ENCODE measurements at places on chromosomes 4 and X.

DNA sequence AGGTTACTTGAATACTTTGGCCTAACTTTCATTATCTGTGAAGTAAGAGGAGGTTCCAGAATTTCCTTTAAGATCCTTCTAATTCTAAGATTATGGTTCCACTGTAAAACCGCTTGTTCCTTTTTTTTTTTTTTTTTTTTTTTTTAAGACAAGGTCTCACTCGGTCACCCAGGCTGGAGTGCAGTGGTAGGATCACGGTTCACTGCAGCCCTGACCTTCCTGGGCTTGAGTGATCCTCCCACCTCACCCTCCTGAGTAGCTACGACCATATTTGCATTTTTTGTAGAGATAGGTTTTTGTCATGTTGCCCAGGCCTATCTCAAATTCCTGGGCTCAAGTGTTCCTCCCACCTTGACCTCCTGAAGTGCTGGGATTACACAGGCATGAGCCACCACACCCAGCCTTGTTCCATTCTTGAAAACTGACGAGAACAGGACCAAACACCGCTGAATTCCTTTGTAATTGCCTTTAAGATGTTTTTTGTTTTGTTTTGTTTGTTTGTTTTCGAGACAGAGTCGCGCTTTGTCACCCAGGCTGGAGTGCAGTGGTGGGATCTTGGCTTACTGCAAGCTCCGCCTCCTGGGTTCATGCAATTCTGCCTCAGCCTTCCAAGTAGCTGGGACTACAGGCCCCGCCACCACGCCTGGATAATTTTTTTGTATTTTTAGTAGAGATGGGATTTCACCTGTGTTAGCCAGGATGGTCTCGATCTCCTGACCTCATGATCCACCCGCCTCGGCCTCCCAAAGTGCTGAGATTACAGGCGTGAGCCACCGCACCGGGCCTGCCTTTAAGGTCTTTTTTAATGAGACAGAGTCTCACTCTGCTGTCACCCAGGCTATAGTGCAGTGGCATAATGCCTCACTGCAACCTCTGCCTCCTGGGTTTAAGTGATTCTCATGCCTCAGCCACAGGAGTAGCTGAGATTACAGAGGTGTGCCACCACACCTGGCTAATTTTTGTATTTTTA is 6.8 kb downstream of the PDS5A start:
- peak; percentile 47 for DNase-seq

- no peak for DNase-seq
These were observed 671.7 kb upstream of the NR3C2 start for GRCh38 chr4:149113804-149114430.

- DNase-seq = no peak
These were observed 587.5 kb upstream of the MAGEB2 start for GRCh38 chrX:29627833-29628232.

DNA sequence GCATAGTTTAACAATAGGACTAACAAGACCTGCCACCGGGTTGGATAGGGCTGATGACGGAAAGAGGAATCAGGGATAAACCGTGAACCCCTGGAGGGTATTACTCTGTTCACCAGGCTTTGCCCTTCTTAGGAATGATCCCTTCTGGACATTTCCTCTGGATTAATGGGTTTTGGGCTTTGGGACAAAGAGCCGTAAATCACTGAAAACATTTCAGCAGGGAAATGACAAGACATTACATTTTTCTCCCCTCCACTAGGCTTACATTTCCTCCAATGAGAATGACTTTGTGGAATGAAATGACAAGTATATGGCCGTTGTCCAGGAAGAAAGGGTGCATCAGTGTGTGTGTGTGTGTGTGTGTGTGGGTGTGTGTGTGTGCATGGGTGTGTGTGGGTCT is 25.9 kb upstream of the RBPJ start:
- DNase-seq = no peak

DNA sequence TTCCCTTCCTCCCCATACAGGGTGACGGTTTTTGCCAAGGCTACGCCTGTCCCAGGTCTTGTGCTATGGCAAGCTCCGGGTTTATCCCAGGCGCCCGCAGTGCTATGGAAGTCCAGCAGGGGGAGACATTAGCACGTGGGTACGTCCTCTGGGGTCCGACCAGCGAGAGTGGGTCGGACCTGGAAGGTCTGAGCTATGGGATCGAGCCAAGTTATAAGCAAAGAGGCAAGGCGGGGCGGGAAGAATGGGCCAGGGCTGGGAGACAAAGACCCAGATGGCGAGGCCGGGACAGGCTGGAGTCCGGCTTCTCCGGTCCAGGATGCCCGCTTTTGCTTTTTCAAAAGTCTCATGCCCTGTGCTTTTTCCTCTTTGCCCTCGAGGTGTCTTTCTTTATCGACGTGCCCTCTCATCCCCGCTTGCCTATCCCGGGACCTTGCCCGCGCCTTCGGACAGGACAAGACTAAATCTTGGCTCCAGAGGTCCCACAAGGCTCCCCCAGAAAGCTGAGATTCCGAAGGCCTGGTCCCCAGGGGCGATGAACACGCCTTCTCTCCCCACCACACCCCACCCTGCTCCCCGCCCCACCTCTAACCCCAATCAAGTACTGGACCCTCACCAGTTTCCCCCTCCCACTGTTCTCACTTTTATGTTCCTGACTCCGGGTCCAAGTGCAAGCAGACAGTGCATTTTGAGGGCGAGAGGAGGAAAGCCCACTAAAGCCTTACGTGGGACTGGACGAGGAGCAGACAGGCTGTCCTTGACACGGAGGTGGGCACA is 785 bp upstream of the EFNB1 start:
- DNase-seq = peak; percentile 27

DNA sequence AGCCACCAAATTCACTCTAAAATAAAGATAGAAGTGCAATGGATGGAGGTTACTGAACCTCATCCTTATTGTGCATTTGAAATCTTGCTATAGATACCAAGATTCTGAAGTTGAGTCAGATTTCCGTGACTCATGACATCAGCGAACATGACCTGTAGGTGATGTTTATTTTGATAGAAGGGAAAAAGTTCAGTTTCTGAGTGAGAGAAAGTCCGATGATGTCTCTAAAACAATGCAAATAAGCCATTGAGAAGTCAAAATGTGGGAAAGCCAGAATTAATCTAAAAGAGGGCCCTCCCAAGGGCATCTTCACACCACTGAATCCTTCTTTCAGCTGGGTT is 20.0 kb downstream of the PHOX2B start:
- DNase-seq = no peak

DNA sequence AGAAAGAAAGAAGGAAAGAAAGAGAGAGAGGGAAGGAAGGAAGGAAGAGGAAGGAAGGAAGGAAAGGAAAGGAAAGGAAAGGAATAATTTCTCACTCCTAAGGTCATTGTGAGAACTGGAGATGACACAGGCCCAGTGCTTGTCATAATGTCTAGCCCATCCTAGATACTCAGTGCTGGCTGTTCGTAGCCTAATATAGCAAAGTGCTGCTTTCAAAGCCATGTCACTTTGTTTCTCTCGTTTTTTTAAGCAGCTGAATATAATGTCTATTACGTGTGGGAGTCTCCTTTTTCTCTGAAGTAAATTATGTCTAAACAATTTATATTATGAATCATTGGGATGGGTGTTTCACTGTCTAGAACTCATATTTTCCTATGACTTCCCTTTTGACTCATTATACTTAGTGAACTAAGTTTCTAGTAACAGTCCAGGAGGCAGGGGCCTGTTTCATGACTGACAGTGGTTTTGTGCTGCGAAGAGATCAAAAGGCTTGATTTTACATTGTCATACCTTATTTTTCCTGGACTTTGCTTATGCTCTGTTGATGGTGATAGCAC is 327.0 kb upstream of the ZFP42 start:
- no peak for DNase-seq

DNA sequence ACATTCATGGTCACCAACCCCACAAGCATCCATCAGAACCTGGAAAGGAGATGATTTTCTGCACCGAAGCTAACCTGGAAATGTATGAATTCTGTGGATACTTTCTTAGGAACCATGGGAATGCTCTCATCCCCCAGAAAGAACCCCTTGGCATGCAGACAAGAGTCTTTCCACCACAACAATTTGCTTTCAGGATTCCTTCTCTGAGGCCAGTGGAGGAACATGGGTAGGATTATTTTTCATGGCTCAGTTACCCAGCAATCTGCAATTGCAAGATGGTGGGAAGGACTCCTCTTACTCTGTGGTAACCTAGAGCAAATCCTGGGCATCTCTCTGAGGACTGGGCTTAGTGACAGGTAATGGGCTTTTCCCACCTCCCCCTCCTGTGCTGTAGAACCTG is 131.9 kb upstream of the MSX1 start:
- no peak for DNase-seq

DNA sequence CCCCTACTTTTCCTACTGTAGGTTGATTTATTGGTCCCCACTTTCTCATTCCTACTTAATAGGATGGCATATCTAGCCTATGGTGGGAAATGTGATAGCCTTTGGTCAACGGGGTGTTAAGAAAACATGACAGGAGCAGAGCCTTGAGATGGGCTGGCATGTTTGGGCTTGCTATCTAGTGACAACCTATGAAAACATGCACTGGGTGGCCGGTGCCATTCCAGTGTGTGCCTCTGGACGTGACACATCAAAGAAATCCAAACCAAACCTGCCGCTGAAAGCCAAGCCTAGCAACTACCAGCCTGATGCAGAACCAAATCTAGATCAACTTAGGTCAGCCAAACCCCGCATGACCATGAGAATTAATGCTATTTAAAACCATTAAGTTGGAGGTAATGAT is 317.6 kb downstream of the DMD start:
- DNase-seq = no peak

- no peak for DNase-seq
These were observed 117.3 kb downstream of the CPZ start for GRCh38 chr4:8709729-8710360.

DNA sequence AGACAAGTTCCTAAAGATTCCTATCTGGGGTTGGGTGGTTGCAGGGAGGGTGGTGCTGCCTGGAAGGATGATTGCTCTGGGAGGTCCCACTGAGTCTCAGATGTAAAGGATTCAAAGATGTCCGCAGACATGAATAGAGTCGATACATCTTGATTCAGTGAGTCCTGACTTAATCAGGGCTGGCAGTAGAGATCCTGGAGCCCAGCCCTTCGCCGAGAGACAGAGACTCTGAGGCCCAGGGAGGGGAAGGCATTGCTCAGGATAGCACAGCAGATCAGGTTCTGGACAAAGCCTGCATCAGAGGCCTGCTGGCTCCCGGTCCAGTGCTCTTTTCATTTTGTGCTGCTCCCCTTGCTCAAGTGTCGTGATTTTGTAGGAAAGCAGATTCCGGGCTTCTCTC is 21.7 kb downstream of the PJA1 start:
- DNase-seq = no peak

DNA sequence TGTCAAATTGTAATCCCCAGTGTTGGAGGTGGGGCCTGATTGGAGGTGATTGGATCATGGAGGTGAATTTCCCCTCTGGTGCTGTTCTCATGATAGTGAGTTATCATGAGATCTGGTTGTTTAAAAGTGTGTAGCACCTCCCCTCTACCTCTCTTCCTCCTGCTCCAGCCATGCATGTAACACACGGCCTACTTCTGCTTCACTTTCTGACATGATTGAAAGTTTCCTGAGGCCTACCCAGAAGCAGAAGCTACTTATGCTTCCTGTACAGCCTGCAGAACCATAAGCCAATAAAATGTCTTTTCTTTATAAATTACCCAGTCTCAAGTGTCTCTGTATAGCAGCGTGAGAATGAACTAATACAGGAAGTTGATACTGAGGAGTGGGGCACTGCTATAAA is 61.7 kb upstream of the DDX60 start:
- DNase-seq = no peak

DNA sequence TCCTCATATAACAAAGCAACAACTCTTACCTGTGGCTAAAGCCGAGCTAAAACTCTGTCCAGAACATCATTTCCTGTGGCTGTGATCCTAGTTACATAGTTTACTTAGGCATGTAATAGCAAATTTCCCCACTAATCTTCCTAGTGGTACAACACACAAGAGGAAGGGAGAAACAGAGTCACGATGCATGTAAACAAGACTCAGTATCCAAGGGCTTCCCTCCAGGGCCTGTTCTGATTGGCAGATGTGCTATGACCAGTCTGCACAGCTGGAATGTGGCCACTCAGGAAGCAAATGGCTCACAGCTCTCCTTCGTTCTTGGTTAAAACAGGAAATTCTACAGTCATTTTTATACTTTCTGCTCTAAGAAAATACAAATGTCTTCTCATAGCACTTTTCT is 49.2 kb upstream of the PRSS48 start:
- no peak for DNase-seq

DNA sequence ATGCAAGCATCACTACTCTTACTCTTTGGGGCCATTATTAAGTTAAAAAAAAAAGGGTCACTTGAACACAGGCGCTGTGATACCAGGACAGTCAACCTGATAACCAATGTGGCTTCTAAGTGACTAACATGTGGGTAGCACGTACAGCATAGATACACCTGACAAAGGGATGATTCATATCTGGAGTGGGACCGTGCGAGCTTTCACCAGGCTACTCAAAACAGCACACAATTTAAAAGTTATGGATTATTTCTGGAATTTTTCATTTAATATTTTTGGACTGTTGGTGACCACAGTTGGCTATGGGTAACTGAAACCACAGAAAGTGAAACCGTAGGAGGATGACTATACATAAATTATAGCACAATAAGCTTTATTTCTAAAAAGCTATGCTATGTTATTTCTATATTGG is 113.8 kb upstream of the STIM2 start:
- DNase-seq = peak; percentile 31

- DNase-seq = no peak
These were observed 142.1 kb downstream of the PDGFRA start for GRCh38 chr4:54371173-54371572.

GRCh38 chrX:155966876-155967275 is 30.6 kb upstream of the IL9R start:
- DNase-seq = no peak

DNA sequence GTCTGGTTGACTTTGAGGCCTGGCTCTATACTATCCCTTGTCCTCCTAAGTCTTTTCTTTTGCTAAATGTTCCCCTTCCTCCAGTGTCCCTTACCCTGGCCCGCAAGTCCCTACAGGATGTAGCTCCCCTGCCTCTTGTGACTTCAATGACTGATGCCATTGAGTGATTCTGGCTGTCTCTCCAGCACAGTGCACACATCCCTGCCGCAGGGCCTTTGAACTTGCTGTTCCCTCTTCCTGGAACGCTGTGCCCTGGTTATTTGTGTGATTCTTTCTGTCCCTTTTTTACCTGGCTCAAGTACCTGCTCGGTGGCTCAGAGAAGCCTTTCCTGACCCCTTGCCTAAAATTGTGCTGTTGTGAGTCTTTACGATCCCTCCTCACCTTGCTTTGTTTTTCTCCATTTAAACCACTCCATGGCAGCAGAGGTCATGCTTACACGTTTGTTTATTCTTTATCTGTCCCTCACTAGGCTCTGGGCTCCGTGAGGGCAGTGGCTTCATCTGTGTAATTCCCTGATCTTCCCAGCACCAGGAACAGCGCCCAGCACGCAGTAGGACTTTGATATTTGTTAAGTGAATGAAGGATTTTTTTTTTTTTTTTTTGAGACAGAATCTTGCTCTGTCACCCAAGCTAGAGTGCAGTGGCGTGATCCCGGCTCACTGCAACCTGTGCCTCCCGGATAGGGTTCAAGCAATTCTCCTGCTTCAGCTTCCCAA is 17.6 kb downstream of the MSX1 start:
- no peak for DNase-seq

GRCh38 chrX:139640259-139640658 is 67.7 kb downstream of the MCF2 start:
- DNase-seq = no peak

GRCh38 chrX:53195401-53195800 is 29.6 kb downstream of the KDM5C start:
- DNase-seq = no peak

GRCh38 chr4:174789657-174790056 is 39.4 kb downstream of the GLRA3 start:
- no peak for DNase-seq
